T follicular helper cell (primary cell): ENCODE measurements at places on chromosomes 6 and 20.
A peak's percentile ranks its signal among the peaks of the same experiment; 100 is the strongest.

- no peak for DNase-seq
Observed at GRCh38 chr6:56549014-56549413, 93.7 kb downstream of the DST start.

- DNase-seq = no peak
Observed at GRCh38 chr6:29828471-29828797, 809 bp downstream of the HLA-G start.

- no peak for DNase-seq
Observed at GRCh38 chr20:35296101-35296554, 3.9 kb upstream of the FAM83C start.

GRCh38 chr6:127971945-127972391 lies 71.1 kb upstream of the THEMIS start:
- DNase-seq = peak; percentile 35
